ENCODE measurements at places on chromosomes 13 and 19.

- H3K27me3 ChIP-seq = no peaks in the 10 kb centered on the region
- no peak for DNase-seq
- no peak overlapping the region for H3K27ac ChIP-seq
- H3K4me1 ChIP-seq = no peaks in the 10 kb centered on the region
- H3K36me3 ChIP-seq = peaks cover 72% of the 10 kb centered on the region
Observed at GRCh38 chr13:36975172-36975571, 24.0 kb downstream of the ALG5 start.

DNA sequence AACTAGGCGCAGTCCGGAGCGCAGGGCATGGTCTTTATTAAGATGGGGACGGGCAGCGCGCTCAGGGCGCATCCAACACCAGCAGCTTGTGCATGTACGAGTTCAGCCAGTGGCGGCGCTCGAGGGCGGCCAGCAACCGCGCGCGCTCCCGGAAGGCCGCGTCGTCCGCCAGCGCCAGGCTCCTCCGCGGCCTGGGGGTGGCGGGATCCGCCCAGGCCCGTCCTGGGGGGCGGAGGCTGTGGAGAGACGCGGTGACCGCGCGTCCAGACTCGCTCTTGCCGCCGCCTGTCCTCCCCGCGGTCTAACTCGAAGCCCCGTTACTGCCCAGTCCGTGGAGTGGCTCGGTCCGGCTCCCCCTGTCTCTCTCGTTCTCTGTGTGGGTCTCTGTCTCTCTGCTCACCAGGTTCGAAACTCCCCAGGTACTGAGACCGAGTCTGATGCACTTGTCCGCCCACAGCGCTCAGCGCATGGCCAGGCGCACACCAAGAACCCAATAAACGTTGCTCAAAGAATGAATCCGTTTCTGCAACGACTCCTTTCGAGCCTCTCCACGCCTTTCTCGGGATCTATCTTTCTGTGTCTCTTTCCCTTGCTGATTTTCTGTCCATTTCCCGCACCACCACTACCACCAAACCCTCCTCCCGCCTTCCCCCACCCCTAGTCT is 702 bp downstream of the PTH2 start:
- H3K27ac ChIP-seq = no peak overlapping the region
- H3K36me3 ChIP-seq = no peaks in the 10 kb centered on the region
- no peak for DNase-seq
- peaks cover 100% of the 10 kb centered on the region for H3K27me3 ChIP-seq
- peaks cover 22% of the 10 kb centered on the region for H3K4me1 ChIP-seq

GRCh38 chr13:85508683-85509329 is 290.4 kb downstream of the SLITRK6 start:
- no peaks in the 10 kb centered on the region for H3K36me3 ChIP-seq
- H3K4me1 ChIP-seq = peaks cover 26% of the 10 kb centered on the region
- peak; percentile 56 for DNase-seq
- peak overlapping the region; percentile 77 for H3K27ac ChIP-seq
- no peak overlapping the region for H3K4me3 ChIP-seq

DNA sequence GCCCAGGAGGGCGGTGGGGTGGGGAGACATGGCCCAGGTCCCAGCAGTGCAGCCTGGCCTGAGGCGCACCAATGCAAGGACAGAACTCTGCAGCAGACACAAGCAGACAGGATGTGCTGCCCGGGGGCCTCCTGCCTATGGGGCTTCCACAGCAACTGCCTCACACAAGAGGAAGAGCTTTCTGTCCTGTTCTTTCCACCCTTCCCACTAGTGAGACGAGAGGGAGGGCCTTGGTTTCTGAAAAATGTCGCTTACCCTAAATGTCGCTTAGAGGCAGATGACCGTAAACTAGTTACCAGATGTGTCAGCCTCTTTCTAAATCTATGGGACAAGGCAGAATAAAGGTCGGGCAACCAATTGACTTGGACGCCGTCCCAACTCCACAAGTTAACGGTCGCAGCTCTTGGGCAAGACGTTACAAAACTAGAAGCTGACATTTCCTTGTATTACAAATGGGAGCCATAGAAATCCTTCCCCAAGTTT is at the start of gene LAIR1:
LAIR1 (minus strand) TSS at position 157 of the 483 bp plus-strand sequence; CDS start at position 30, 127 bp downstream.
- H3K4me3 ChIP-seq = no peak within 1 kb of the TSS
- peak; percentile 33 for DNase-seq
- no peaks in the 10 kb centered on the region for H3K4me1 ChIP-seq
